NCI-H1092 (cell line): ENCODE measurements at places on chromosomes 12 and 14.

DNA sequence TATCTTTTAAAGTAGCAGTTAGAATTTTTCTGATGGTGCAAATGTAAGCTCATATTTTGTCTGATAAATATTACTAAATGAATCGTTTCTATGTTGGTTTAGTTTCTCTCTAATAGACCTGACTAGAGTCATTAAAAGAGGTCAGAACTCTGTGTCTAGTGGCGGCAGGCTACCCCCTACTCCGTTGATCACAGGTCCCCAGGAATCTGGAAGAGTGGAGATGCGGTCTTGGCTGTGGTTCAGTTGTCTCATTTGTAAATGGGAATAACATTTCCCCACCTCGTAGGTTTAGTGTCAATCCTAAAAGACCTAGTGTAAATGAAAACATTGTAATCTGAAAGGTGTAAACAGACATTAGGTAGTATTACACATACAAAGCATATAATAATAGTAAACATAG lies 4.7 kb upstream of the FOXJ2 start:
- no peak for DNase-seq

DNA sequence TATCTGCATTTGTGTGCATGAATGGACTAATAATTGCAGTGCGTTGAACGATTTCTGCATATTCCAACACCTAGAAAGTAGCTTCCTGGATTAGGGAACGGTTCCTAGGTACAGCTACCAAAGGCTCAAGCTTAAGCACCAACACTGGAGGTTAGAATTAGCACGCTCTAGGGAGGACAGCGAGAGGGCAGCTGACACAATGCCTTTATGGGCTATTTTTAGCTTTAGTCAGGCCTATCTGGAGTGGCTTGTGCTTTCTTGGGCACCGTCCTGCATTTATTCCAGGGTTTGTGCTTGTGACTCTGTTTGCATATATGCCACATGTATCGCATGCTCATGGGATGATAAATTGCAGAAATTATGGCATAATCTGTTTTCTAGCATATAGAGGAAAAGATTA lies 13.7 kb downstream of the ETV6 start:
- DNase-seq: no peak

- DNase-seq: no peak
Observed at GRCh38 chr12:127787544-127787943, 479.4 kb upstream of the TMEM132C start.

GRCh38 chr12:117968826-117969659 lies at the start of gene KSR2:
KSR2 (minus strand) TSS chr12:117968990; CDS start chr12:117968255, 735 bp downstream.
- DNase-seq: peak; percentile 88

GRCh38 chr12:64757771-64758170 lies 1.4 kb downstream of the GNS start:
- DNase-seq: no peak

DNA sequence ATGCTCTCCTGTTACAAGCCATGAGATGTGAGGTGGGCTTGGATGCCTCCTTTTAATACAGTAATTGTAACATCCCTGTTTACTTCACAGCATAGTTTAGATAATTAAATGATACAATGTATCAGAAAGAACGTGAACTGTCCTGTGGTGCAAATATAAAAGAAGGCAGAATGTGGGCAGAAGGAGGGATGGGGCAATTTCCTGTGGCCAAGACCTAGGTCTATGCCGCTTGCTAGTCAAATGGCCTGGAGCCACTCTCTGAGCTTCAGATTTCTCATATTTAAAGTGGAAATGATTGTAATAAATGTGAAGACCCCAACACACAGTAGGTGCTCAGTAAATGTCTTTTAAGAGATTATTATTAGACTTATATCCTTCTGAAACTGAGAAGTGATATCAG lies 24.0 kb upstream of the EVL start:
- no peak for DNase-seq

- no peak for DNase-seq
Observed at GRCh38 chr12:124480469-124481256, 86.7 kb downstream of the NCOR2 start.

DNA sequence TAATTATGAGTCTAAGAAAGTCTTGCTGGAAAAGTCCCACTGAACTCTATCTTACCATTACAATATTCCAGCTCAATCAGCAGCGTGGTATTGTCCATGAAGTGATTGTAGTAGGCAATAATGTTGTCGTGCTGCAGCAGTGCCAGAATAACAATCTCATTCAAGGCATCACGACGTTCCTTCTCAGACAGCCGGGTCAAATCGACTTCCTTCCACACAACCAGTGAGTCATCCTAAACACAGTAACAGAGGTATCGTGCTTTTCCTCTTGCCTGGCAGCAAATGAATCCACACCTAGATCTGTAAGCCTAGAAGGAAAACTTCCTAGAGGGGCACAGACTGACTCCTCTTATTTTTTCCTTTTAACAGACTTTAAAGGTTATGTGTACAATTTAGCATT lies 2.9 kb downstream of the NEK9 start:
- no peak for DNase-seq

- DNase-seq: no peak
Observed at GRCh38 chr14:99789581-99789980, 3.6 kb upstream of the EML1 start.

DNA sequence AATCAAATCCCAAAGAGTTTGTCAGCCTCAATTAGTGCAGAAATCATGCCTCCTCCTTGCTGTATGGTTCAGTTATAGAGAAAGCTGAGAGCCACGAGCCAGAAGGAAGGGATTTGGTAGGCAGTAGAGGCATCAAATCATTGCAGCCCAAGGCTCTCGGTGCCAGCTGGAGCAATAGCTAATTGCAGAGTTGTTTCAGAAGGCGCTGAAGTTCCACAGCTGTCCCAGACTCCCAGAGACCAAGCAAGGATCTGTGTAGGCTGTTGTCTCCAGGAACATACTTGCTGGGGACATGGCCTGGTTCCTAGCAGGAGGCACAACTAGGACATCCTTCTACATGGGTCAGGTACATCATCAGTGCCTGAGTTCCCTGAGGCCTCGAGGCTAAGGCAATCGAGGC lies 80.4 kb upstream of the WSCD2 start:
- DNase-seq: no peak

DNA sequence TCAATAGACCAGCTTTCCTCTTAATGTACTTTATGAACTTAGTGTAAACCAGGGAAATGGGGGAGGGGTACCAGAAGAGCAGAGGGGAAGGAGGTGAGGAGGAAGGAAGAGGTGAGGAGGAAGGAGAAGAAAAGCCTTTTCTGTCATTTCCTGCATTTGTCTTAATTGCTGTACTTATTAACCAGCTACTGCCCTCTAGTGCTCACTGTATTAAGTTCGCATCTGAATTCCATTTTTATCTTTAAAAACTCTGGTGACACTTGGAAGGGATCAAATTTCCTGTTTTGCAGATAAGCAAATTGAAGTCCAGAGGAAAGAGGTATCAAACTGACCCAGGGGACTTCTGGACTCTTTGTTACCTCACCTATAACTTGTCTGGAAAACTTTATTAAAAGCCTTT lies 22.2 kb downstream of the MANSC1 start:
- DNase-seq: peak; percentile 26

DNA sequence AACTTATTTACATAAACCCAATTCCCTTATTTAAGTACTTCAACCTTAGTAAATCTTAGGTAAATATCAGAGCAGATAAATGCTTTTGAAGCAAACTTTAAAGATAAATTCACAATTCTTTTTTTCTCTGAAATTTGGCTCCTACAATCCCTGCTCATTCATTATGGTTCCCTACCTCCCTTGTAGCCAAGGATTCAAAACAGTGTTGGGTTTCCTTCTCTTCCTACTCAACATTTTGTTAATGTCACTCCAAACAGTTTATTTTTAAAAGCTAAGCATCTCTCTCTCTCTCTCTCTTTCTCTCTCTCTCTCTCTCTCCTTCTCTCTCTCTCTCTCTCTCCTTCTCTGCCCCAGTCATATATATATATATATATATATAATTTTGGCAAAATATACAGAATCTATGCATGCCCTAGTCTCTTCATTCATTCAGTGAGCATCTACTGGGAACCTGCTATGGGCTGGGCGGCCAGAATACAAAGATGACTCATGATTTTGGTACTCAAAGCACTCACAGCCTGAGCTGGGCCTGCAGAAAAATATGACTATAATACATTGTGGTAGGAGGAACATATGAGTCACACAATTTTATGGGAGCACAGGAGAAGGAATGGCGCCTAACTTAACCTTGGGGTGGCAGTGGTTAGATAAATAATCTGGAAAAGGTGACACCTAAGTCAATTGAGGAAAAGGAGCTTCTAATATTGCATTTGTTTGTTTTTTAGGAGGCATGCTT lies 123.7 kb upstream of the DHRS4 start:
- no peak for DNase-seq

DNA sequence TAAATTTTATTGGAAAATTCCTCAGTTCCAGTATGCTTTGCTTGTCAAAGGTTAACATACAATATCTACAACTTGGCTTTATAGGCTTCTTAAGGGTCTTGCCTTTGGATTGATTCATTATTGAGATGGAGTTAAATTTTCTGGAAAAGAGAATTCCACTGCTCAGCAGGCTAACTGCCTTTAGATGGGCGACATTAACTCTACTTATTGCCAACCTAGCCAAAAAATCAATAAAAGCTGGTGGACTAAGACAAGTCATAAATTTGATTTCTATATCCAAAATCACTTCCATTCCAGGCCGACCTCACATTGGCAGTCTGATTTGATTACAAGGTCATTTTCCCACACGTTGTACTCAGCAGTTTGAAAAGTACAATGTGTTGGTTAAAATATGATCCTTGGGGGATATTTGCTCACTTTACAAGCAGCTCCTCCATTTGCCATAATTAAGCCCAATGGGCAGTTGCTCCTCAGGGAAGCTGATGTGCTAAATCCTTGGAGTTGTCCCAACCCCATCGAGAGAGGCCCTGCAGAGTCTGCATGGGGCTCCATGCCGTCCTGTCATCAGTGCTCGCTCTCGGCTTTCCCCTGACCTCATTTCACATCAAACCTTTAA lies 36.1 kb upstream of the CRY1 start:
- DNase-seq: peak; percentile 65

GRCh38 chr12:10672231-10672868 lies 1.5 kb downstream of the STYK1 start:
- no peak for DNase-seq

- peak; percentile 27 for DNase-seq
Observed at GRCh38 chr14:39175445-39176262, 600 bp downstream of the PNN start.

DNA sequence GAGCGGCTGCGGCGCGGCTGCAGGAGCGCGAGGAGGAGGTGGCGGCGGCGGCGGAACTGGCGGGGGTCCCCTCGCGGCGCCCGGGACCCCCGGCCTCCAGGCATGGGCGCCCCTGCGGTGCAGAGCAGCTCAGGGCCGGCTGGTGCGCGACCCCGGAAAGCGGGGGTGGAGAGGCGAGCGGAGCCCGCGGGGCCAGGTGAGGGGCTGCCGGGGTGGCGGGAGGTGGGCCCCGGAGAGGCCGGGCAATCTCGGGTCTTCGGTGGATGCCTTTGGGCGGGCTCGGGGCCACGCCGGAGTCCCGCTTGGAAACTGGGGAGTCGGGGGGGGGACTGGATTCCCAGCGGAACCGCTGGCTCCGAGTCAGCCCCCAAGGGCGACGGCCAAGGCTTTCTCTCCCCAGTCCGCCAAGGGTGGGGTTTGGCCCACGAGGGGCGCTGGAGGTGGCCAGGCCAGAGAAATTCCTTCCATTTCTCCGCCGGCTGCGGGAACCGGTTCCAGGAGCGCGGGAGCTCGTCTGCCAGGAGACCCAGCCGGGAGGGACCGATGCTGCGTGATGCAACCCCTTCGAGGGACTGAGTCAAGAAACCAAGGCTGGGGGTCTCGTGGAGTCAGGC lies 13.9 kb upstream of the NR4A1 start:
- DNase-seq: no peak

DNA sequence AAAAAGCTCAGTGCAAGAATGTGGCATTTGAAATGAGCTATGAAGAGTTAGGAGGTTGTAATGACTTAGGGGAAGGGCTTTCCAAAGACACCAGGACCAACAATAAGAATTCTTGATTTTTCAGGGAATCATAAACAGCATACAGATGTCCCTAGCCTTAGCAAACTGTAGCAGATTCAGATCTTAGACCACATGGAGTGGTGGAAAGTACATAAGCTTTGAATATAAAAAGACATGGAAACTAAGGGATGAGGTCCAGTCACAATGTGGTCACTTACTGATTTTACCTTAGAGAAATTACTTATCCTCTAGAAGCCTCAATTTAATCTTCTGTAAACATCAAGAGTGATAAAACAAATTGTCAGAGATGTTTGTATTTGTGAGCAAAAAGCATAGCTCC lies 186.6 kb downstream of the DUSP6 start:
- no peak for DNase-seq

- no peak for DNase-seq
Observed at GRCh38 chr14:95206534-95206933, 49.2 kb upstream of the DICER1 start.
